CD8-positive, alpha-beta memory T cell (primary cell): ENCODE measurements at places on chromosomes 4 and X. TPM values are rescaled to one million over a fixed set of nuclear protein-coding genes. Genes with fewer than 3 reads are reported as not detected.

DNA sequence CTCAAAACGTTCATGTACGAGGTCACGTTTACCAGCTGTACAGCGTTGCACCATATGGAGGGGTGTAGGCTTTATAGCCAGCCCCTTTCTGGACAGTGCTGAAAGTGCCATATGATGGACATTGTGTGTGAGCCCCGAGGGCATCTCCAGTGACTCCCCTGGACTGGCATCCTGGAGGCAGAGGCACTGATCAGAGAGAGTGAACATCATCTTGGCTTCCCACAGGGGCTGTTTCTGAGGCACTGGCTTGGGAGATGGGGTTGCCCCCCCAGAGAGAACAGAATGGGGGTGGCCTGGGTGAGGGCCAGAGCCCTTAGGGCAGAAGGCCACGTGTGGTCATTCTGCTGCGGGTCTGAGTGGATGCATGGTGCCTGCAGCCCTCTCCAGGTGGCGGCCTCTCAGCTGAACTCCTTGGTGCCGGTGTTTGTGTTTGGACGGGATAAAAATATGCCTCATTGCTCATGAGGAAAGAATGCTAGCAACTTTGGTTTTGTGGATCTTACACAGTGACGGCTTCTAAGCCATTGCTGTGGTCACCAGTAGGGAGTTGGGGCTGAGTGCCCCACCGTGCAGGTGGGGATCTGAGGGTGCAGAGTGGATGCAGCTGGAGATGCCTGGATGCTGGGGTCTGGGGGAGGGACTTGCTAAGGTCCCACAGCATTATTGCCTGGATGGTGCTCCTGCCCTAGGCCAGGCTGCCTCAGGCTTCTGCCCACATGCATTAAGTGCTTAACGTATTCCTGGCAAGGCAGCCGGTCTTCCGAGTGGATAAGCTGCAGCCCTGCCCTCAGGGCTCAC, 3.4 kb downstream of the WFS1 start:
- no peak overlapping the region for H3K4me3 ChIP-seq
- DNase-seq: no peak
- H3K27ac ChIP-seq: no peak overlapping the region
- no peaks in the 10 kb centered on the region for H3K36me3 ChIP-seq
- H3K4me1 ChIP-seq: peaks cover 5% of the 10 kb centered on the region

- H3K4me3 ChIP-seq: no peak overlapping the region
- H3K36me3 ChIP-seq: no peaks in the 10 kb centered on the region
- H3K4me1 ChIP-seq: no peaks in the 10 kb centered on the region
- DNase-seq: no peak
- no peak overlapping the region for H3K27ac ChIP-seq
- no peaks in the 10 kb centered on the region for H3K27me3 ChIP-seq
Observed at GRCh38 chrX:15908603-15909290, 54.1 kb upstream of the AP1S2 start.

GRCh38 chr4:26141911-26142638, 178.7 kb upstream of the RBPJ start:
- no peaks in the 10 kb centered on the region for H3K4me1 ChIP-seq
- no peak for DNase-seq
- no peak overlapping the region for H3K27ac ChIP-seq
- no peaks in the 10 kb centered on the region for H3K36me3 ChIP-seq

DNA sequence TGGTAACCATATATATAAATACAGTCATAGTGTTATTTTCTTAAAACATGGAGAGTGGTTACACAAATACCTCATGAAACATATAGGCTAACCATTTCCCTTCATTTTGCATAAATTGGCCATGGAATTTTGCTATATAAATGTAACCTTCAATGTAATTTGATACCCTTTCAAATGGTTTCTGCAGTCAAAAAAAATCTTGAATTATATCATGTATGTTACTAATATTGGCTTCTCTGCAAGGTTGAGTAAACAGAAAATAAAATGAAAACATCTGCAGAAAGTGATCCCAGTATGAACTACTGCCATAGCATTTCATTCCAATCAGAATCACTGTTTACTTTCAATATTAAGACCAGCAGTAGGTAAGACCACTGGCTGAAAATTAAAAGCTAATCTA, 1165.9 kb upstream of the TENM3 start:
- H3K36me3 ChIP-seq: no peaks in the 10 kb centered on the region
- no peak for DNase-seq
- H3K4me1 ChIP-seq: no peaks in the 10 kb centered on the region
- no peaks in the 10 kb centered on the region for H3K27me3 ChIP-seq
- no peak overlapping the region for H3K4me3 ChIP-seq

GRCh38 chr4:52036886-52037530, 1.1 kb downstream of the SGCB start:
- no peak for DNase-seq
- H3K27ac ChIP-seq: no peak overlapping the region
- peaks cover 9% of the 10 kb centered on the region for H3K4me1 ChIP-seq
- H3K27me3 ChIP-seq: no peaks in the 10 kb centered on the region
- no peaks in the 10 kb centered on the region for H3K36me3 ChIP-seq

Gene UGT2B11
- not detected for total RNA-seq

Gene TEX13B
- total RNA-seq: not detected

Gene ADAMTS3
- total RNA-seq: not detected

Gene MYL5
- 19.5 TPM for total RNA-seq
